NCI-H774 (cell line): ENCODE measurements at places on chromosomes 6 and 20.

- DNase-seq: no peak
Observed at GRCh38 chr6:85677234-85677956, 34.7 kb upstream of the SYNCRIP start.

- DNase-seq: no peak
Observed at GRCh38 chr6:151359486-151359885, 31.9 kb downstream of the ZBTB2 start.

DNA sequence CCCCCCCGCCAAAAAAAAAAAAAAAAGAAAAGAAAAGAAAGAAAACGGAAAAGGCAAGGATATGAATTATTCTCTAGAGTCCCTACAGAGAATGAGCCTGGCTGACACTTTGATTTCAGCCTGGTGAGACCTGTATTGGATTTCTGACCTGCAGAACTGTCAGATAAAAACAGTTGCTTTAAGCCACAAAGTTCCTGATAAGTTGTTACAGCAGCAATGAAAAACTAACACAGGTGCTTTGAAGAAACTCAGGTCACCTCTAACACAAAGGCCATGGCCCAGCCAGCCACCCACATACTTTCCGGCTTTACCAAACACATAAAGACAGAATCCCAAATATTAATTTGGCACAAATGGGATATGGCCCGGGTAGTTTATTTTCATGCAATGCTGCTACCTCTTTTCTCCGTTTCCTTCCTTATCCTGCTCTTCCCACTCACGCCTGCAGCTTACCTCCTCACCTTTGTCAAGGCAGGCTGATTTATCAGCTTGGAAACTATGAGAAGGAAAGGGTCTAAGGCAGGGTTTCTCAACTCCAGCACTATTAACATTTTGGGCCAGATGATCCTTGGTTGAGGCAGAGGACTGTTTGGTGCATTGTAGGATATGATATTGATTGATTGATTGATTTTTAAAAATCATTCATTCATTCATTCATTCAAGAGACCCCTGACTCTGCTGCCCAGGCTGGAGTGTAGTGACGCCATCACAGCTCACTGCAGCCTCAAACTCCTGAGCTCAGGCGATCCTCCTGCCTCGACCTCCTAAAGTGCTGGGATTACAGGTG is 88.1 kb downstream of the ATXN1 start:
- no peak for DNase-seq

GRCh38 chr6:98812220-98812619 is 22.2 kb upstream of the POU3F2 start:
- no peak for DNase-seq

DNA sequence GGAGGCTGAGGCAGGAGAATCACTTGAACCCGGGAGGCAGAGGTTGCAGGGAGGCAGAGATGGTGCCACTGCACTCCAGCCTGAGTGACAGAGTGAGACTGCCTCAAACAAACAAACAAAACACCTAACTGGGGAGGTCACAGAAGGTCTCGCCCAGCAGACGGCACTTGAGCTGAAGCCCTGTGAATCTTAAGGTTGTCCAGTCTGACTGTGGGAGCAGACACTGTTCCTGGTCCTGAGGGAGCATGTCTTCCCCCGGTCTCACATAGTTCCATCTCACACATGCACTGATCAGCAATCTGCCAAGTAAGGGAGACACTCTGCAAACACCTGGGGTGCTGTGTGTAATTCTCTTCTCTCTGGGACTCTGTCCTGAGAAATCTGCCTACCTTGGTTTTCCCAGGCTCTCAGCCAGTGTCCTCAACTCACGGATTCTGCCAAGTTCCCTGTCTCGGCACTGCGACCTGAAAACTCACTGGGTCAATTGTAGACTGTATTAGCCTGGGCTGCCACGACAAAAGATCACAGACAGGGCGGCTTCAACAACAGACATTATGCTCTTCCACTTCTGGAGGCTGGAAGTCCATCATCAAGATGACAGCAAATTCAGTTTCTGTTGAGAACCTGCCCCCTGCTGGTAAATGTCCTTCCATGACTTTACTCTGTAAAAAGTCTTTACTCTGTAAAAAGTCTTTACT is 94.3 kb downstream of the JPH2 start:
- DNase-seq: no peak

DNA sequence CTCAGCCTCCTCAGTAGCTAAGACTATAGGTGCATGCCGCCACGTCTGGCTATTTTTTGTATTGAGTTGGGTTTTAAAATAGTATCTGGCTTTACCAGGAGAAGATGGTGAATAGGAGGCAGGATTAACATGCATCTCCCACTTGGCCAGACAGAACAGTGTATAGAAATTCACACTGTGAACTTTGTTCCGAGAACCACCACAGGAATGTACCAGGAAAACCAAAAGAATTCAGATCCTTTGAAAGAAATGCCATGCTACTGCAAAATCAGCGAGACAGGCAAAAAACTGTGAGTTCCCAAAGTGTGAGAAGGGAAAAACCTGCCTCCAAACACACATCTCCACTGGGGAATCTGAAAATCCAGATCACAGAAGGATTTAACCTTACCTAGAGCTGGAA is 327.6 kb downstream of the NKAIN2 start:
- DNase-seq: no peak

GRCh38 chr6:75170691-75171560 is 34.9 kb downstream of the COL12A1 start:
- no peak for DNase-seq

DNA sequence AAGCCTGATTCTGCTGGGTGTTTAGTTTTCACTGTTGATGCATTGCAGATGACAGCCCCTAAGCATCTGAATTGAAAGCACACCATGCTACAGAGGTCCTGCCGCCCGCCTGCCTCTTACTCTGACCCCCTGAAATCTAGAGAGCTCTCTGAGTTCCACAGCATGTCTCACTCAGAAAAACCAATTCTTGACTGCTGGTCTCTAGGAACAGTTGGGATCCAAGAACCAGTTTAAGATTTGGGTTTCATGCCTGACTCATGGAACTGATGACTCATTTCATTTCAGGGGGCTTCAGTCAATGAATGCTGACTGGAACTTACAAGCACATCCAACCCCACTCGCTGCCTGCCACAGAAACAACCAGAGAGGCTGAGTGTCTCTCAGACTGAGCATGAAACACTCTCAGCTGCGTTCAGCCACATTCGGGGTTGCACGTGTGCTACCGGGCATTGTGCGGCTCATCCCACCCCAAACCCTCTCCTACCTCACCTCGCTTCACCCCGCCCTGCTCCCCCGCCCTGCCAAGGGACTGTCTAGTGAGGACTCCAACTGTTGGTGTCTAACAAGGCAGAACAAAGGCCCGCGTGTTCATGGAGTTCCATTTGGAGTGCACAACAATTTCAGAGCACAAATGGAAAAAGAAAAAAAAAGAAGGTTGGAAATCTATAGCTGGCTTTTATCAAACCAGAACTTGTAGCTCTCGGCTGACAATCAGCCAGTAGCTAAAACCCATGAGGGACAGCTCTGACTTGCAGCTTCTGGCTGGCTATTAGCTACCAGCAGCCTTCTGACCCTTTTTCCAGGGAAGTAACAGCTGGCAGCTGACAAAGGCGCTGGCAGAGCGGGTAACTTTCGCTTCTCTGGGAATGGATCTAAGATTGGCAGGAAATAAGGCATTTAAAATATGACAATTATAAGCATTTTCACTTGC is 20.0 kb upstream of the TRAF3IP2 start:
- no peak for DNase-seq

DNA sequence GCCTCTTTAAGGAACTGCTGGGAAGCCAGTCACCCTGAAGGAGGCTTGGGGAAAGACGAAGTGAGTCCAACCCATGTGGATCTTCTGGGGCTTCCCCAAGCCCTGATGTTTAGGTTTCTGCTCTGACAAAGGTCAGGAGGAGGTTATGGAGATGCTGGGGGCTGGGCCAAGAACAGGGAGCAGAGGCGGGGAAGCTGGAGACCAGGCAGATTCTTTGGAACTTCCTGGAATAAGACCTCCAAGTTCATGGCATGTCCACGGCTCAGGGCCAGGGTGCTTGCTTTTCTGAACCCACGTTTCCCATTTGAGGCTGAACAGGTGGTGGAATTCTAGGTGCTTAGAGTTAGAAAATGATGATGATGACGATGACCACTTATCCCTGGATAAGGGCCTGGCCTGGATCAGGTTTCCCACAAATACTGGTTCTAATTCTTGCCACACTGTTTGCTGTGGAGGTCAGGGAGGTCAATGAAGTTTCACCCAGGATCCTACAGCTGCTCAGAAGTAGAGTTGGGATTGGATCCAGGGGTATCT is 30.0 kb upstream of the TGM2 start:
- DNase-seq: no peak

GRCh38 chr6:139129284-139129683 is 5.6 kb upstream of the HECA start:
- no peak for DNase-seq

GRCh38 chr6:52662031-52662430 is 8.9 kb upstream of the TMEM14A start:
- no peak for DNase-seq

- DNase-seq: no peak
Observed at GRCh38 chr20:41072915-41073314, 44.3 kb downstream of the TOP1 start.

- no peak for DNase-seq
Observed at GRCh38 chr20:41577129-41578009, 40.8 kb downstream of the CHD6 start.

DNA sequence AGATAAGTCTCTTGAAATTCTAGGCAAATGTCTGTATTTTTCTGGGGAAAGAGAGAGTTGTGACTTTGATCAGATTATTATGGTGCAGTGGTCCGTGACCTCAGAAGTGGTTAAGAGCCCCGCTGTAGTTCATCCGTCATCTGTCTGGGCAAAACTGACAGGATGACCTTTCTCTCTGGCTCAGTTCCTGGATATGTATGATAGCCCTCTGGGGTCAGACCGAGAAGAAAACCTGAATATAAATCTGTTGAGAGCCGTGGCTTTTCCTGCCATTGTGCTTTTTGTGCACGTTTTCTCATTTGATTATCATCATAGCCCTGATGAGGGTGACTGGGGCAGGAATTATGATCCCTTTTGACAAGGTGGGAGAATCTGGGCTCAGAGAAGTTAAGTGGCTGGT is 26.5 kb downstream of the GHRH start:
- DNase-seq: no peak

DNA sequence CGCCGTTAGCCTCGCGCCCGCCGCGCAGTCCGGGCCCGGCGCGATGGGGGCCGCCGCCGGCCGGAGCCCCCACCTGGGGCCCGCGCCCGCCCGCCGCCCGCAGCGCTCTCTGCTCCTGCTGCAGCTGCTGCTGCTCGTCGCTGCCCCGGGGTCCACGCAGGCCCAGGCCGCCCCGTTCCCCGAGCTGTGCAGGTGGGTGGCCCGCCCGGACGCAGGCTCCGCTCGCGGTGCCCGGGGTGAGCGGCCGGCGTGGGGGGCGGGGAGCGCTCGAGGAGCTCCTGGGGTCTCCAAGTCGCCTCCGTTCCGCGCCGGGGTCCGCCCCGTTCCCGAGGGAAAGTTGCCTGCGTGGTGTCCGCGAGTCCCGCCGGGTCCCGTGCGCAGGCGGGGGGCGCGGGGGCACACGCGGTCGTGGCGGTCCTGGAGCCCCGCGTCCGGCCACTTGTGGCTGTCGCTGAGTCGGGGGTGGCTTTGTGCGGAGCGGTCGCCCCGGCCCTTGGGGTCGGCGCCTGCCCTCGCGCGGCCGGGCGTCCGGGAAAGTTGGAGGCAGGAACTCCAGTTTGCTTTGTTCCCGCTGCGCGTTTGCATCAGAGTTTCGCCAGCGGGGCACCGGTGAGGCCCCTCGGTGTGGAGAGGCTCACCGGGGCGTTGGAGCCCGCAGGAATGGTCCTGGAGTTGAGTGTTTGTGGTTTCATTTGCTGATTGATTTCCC is 476 bp downstream of the IGF2R start:
- peak; percentile 21 for DNase-seq

DNA sequence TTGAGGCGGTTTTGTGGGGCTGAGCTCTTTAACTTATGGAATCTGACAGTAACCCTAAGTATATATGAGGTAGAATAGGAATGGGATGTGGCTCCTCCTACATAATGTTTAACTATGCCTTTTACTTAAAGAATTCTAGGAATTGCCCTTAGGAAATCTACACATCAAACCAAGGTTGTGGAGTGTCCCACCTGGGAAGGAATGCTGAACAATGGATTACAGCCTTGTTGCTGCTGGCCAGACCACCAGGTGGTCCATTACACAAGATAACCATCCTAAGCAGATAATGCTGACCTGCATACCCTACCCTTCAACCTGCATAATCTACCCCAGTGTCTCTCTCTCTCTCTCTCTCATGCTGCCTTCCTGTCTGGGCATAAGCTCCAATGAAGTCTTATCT is 35.0 kb upstream of the SLC22A16 start:
- no peak for DNase-seq

DNA sequence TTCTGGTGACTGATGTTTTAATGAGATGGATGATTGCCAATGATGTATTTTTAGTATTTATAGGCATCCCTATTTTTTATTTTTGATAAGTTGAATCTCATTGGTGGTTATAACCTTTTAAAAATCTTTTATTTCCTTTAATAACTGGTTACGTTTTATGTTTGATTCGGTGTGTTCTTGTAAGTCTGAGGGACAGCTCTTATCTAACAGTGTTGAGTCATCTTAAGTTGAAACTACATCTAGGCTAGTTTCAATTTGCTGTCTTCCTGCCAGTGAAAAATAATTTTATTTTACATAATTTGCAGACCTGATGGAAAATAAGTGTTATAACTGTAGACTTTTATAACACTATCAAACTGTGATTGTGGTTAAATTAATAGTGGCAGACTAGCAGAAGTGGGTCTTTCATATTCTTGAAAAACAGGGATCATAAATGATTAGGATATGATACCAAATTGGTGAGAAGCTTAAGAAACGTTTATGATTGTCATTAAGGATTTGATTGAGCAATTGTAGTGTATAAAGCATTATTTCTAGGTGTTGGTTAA is 4.6 kb downstream of the AFDN start:
- no peak for DNase-seq

- DNase-seq: no peak
Observed at GRCh38 chr6:47714802-47715201, 16.4 kb downstream of the ADGRF4 start.

- no peak for DNase-seq
Observed at GRCh38 chr6:43972913-43973300, 154.3 kb downstream of the MRPL14 start.

DNA sequence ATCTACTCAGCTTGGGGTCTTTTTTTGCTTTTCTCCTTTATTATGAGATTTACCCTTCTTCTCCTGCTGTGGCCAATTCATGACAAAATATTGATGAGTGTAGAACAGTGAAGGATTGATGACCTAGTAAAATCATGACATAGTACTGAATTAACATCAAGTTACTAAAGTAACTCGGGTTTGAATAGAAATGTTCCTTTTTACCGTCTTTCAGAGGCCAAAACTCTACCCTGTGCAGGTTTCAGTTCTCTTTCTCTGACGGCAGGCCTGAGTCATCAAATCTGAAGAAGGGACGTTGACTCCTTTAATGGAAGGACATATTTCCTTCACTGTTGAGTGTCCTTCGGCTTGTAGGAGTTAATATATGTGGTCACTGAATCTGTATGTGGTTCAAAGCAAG is 80.7 kb downstream of the RREB1 start:
- DNase-seq: no peak

DNA sequence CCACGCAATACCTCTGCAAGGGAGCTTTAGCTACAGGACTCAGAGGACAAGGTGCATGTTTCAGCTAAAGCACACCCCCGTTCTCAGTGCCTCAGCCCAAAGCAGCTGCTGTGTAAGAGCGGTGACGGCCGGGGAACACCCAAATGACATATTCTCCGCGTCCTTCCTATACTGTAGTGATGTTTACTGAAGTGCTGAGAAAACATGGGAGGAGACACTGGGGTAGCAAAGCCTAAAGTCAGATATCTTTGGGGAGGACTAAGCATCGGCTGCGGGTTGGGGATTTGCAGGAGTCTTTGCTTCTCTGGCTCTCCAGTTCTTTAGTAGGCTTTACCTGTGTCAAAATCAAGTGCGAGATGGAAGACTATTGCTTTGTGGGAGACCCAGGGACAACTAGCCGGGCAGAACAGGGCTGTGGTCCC is 1.7 kb downstream of the SLC22A23 start:
- peak; percentile 11 for DNase-seq
